Esophagus squamous epithelium (tissue), 5 donors: ENCODE measurements at places on chromosomes 4 and X. TPM values are rescaled to one million over a fixed set of nuclear protein-coding genes. Genes with fewer than 3 reads are reported as not detected.

The CLIC2 gene
- total RNA-seq, result 7.2 TPM

DNA sequence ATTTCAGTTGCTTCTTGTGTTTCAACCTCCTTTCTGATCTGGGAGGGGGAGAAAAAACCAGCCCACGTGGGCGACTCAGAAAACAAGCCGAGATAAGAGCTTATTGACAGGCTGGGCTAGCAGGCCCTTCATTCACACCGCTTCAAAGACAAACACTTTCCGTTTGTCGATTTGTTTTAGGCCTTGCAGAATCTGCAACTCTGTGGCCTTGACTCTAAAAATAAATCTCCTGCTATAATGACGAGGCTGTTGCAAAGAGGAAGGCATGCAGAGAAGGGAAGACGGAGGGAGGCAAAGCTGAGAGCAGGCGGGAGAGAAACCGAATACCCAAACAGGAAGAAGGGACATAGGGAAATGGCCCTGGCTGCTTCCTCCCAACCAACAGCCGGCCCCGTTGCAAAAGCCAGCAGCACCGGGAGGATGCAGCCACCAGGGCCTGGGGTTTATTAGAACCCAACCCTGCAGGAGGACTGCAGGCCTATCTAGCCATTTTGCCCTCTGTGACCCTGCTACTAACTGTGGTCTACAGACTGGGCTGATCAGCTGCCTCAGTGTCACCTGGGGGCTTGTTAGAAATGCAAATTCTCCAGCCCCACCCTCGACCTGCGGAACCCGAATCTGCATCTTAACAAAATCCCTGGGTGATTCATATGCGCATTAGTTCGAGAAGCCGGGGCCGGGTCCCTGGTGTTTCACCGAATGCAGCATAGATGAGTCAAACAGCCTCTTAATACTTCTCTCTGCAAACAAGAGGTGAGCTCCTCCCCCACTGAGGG lies 325.5 kb downstream of the BCOR start:
- H3K27me3 ChIP-seq, result no peaks in the 10 kb centered on the region
- H3K4me1 ChIP-seq, result peaks cover 18% of the 10 kb centered on the region
- DNase-seq, result no peak
- H3K36me3 ChIP-seq, result no peaks in the 10 kb centered on the region

DNA sequence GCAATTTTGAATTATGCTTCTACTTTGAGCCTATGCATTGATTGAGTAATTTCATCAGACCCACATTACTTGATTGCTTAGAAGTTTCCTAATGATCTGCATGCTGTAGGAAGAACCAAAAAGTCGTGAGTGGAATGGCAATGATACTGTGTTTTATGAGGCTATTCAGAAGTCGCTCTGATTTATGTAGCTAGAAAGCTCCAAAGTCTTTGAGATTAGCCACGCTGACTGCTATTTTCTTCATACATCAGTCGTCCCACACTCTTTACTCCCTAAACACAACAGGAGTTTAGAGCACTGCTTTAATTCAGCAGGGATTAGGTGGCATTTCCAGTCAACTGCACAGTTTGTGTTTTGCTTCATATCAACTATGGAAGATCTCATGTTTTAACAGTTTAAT lies 4.1 kb downstream of the GRID2 start:
- no peak overlapping the region for H3K27ac ChIP-seq
- H3K4me1 ChIP-seq, result peaks cover 11% of the 10 kb centered on the region
- no peak for DNase-seq
- H3K27me3 ChIP-seq, result peaks cover 3% of the 10 kb centered on the region
- H3K4me3 ChIP-seq, result no peak overlapping the region
- no peaks in the 10 kb centered on the region for H3K36me3 ChIP-seq

The C4orf54 gene
- total RNA-seq, result not detected

DNA sequence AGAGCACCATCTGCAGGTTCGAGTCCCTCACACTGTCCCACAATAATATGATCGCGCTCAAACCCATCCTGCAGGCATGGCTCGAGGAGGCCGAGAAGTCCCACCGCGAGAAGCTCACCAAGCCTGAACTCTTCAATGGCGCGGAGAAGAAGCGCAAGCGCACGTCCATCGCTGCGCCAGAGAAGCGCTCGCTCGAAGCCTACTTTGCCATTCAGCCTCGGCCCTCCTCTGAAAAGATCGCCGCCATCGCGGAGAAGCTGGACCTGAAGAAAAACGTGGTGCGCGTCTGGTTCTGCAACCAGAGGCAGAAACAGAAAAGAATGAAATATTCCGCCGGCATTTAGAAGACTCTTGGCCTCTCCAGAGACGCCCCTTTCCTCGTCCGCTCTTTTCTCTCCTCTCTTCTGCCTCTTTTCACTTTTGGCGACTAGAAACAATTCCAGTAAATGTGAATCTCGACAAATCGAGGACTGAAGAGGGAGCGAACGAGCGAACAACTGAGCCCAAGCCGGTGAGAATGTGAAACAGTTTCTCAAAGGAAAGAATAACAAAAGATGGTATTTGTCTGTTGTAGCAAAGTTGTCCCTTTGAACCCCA lies 1.9 kb downstream of the POU4F2 start:
- DNase-seq, result no peak
- H3K27ac ChIP-seq, result no peak overlapping the region
- H3K27me3 ChIP-seq, result peaks cover 6% of the 10 kb centered on the region
- H3K4me3 ChIP-seq, result no peak overlapping the region
- no peaks in the 10 kb centered on the region for H3K36me3 ChIP-seq

The GIMD1 gene
- total RNA-seq, result not detected

GRCh38 chrX:130566028-130566683 lies 164.4 kb downstream of the RBMX2 start:
- no peaks in the 10 kb centered on the region for H3K4me1 ChIP-seq
- H3K4me3 ChIP-seq, result no peak overlapping the region
- H3K27me3 ChIP-seq, result no peaks in the 10 kb centered on the region
- no peaks in the 10 kb centered on the region for H3K36me3 ChIP-seq

The NXF2 gene
- not detected for total RNA-seq

DNA sequence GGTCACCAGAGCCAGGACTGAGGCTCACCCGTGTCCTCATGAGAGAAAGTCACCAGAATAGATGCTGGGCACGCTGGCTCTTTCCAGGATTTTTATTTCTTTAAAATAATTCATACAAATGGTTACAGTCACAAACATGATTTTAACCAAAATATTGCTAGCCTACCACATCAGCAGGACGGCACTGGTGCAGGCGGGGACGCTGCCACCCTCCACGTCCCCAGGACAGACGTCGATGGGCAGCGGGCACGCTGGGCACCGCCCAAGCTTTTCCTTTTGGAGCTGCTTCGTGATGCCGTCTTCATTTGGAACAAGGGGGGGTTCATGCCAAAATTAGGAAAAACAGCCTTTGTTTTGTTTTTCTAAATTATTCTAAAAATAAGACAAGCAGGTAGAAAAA lies 37.6 kb downstream of the CTBP1 start:
- no peak for DNase-seq
- H3K4me3 ChIP-seq, result no peak overlapping the region
- peaks cover 62% of the 10 kb centered on the region for H3K36me3 ChIP-seq
- H3K4me1 ChIP-seq, result peaks cover 76% of the 10 kb centered on the region
- no peaks in the 10 kb centered on the region for H3K27me3 ChIP-seq

The NR3C2 gene
- 1.2 TPM for total RNA-seq

GRCh38 chrX:130831347-130831722 lies 71.7 kb downstream of the ENOX2 start:
- H3K27ac ChIP-seq, result no peak overlapping the region
- no peaks in the 10 kb centered on the region for H3K36me3 ChIP-seq
- no peak overlapping the region for H3K4me3 ChIP-seq
- DNase-seq, result no peak
- no peaks in the 10 kb centered on the region for H3K27me3 ChIP-seq
- H3K4me1 ChIP-seq, result no peaks in the 10 kb centered on the region

DNA sequence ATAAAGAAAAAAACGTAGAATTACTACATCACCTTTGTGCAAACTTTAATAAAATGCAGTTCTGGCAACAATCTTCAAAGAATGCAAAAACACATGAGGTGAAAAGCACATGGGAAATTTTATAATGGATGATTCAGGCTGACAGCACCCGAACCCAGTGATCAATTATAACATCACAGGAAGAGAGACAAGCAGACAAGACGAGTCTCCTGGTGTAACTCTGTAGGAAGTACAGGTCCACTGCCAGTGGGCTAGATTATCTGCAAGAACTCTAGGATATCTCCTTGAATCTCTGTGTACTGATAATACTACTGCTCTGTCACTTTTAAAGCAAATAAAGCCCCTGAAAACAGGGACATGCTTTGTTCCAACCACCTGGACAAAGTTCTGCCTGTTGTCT lies 58.9 kb upstream of the NXF3 start:
- no peaks in the 10 kb centered on the region for H3K27me3 ChIP-seq
- no peaks in the 10 kb centered on the region for H3K36me3 ChIP-seq
- H3K27ac ChIP-seq, result no peak overlapping the region
- H3K4me3 ChIP-seq, result no peak overlapping the region

DNA sequence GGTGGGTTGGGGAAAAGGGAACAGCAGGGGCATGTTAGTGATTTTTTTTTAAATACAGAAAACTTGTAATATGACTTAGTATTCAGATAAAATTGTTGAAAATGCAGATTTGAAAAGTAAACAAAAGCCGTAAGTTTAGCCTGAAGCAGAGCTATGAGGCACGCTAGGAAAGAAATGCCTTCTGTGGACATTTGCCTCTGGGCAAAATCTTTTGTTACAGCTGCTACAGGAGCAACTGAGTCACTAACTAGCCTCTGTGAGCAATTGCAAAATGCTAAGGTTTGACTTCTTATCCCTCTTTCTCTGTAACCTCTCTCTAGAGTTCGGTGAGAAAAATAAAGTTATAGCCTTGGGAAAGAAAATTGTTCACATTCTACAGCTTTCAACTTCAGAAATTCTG lies 350.0 kb downstream of the SLC7A11 start:
- no peak overlapping the region for H3K4me3 ChIP-seq
- H3K36me3 ChIP-seq, result no peaks in the 10 kb centered on the region
- DNase-seq, result no peak
- H3K27ac ChIP-seq, result no peak overlapping the region

DNA sequence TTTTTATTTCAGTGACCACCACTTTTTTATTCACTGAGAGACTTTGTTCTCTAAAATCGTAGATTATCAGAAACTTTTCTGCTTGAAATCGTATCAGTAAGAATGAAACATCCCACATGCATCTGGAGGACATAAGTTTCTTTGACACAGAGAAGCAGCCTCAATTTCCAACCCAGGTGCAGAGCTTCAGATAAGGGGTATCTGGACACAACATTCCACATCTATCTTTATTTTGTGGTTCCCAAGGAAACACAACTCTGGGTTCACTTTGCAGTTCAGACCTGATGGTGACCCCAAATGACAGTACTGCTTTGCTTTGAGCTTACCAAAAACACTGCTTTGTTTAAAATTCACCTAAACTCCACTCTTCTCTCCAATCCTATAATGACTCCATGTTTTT lies 1.3 kb upstream of the CLCN5 start:
- H3K27ac ChIP-seq, result no peak overlapping the region
- H3K27me3 ChIP-seq, result no peaks in the 10 kb centered on the region
- no peaks in the 10 kb centered on the region for H3K36me3 ChIP-seq
- peaks cover 19% of the 10 kb centered on the region for H3K4me1 ChIP-seq
- no peak overlapping the region for H3K4me3 ChIP-seq

DNA sequence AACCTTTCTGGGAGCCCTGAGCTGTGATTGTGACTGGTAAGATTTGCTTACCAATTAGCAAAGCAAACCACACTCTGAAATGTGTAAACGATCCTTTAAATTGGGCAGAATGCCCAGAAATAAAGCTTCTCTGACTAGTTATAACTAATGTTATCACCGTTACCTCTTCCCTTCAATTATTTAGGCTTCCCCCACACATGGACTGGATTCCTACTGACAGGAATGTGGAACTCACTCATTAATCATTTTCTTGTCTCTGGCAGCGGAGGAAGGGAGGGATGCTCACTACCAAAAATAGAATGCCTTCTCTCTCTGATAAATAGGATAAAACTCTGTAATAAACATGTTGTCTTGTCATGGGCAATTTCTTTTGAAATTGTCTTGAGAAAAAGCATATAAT lies 25.3 kb upstream of the NWD2 start:
- H3K27ac ChIP-seq, result no peak overlapping the region
- no peaks in the 10 kb centered on the region for H3K27me3 ChIP-seq
- no peaks in the 10 kb centered on the region for H3K36me3 ChIP-seq
- no peaks in the 10 kb centered on the region for H3K4me1 ChIP-seq

GRCh38 chr4:21377046-21377445 lies 571.5 kb downstream of the KCNIP4 start:
- no peak overlapping the region for H3K27ac ChIP-seq
- H3K4me1 ChIP-seq, result no peaks in the 10 kb centered on the region
- no peak overlapping the region for H3K4me3 ChIP-seq
- no peaks in the 10 kb centered on the region for H3K36me3 ChIP-seq
- H3K27me3 ChIP-seq, result no peaks in the 10 kb centered on the region

GRCh38 chrX:84717343-84717742 lies 215.1 kb upstream of the HDX start:
- no peaks in the 10 kb centered on the region for H3K36me3 ChIP-seq
- no peak overlapping the region for H3K27ac ChIP-seq
- no peak for DNase-seq
- no peaks in the 10 kb centered on the region for H3K4me1 ChIP-seq

GRCh38 chr4:139506774-139507173 lies 49.2 kb downstream of the SETD7 start:
- H3K27me3 ChIP-seq, result no peaks in the 10 kb centered on the region
- no peak for DNase-seq
- H3K4me3 ChIP-seq, result no peak overlapping the region

The CDS1 gene
- total RNA-seq, result 18.9 TPM

GRCh38 chrX:152117305-152117704 lies 21.1 kb downstream of the MAGEA10 start:
- no peaks in the 10 kb centered on the region for H3K27me3 ChIP-seq
- no peak for DNase-seq
- no peak overlapping the region for H3K27ac ChIP-seq

The GAB1 gene
- 30.5 TPM for total RNA-seq

The GPC3 gene
- 2.8 TPM for total RNA-seq

The FRG2 gene
- total RNA-seq, result not detected

GRCh38 chr4:152536545-152537182 lies 772 bp upstream of the FBXW7 start:
- no peak for DNase-seq
- H3K27ac ChIP-seq, result peak overlapping the region; percentile 99
- H3K4me3 ChIP-seq, result peak overlapping the region; percentile 86
- peaks cover 55% of the 10 kb centered on the region for H3K4me1 ChIP-seq
- no peaks in the 10 kb centered on the region for H3K27me3 ChIP-seq

GRCh38 chr4:47519239-47519883 lies 34.3 kb downstream of the ATP10D start:
- DNase-seq, result no peak
- H3K4me3 ChIP-seq, result no peak overlapping the region
- no peaks in the 10 kb centered on the region for H3K36me3 ChIP-seq
- H3K27me3 ChIP-seq, result no peaks in the 10 kb centered on the region

The NDUFB11 gene
- 66.1 TPM for total RNA-seq

The SOX3 gene
- not detected for total RNA-seq

GRCh38 chr4:75142850-75143249 lies 209.9 kb downstream of the PARM1 start:
- H3K36me3 ChIP-seq, result no peaks in the 10 kb centered on the region
- DNase-seq, result no peak
- no peaks in the 10 kb centered on the region for H3K4me1 ChIP-seq
- H3K27ac ChIP-seq, result peak overlapping the region; percentile 47
- no peak overlapping the region for H3K4me3 ChIP-seq
